ENCODE measurements at places on chromosomes 16 and 17. TPM values are rescaled to one million over a fixed set of nuclear protein-coding genes. Genes with fewer than 3 reads are reported as not detected.

- no peak for DNase-seq
These were observed 269.5 kb upstream of the ZFHX3 start for GRCh38 chr16:73317321-73317857.

DNA sequence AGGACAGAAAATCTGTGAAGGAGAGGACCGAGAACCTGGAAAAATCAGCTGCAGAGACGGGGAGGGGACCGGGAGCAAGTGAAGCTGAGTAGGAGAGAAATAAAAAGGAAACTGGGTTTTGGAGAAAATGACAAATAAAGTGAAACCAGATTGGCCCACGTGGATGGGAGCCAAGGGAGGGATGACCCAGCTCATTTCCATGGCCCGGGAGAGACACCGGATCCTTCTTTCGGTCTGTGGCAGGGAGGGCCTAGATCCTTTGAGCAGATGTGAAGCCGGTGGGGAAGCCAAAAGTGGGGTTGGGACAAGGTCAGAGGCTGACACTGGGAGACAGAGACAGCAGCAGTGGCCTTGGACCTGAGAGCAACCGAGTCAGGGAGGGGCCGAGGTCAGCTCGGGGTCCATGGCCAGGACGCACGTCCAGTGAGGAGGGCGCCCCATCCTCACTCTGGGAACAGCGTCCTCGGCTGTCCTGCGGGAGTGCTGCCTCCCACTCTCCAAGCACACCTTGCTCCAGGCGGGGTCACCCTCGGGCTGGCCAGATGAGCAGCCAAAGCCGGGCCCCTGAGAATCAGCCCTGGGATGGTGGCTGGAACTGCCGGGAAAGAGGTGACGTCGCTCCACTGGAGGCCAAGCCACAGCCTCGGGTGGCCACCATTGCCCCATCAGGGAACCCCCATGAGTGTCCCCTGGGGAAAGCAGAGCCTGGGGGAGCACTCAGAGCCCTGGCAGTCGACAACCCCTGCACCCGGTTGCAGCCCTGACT lies 50.8 kb upstream of the CDR2 start:
- no peak for DNase-seq

DNA sequence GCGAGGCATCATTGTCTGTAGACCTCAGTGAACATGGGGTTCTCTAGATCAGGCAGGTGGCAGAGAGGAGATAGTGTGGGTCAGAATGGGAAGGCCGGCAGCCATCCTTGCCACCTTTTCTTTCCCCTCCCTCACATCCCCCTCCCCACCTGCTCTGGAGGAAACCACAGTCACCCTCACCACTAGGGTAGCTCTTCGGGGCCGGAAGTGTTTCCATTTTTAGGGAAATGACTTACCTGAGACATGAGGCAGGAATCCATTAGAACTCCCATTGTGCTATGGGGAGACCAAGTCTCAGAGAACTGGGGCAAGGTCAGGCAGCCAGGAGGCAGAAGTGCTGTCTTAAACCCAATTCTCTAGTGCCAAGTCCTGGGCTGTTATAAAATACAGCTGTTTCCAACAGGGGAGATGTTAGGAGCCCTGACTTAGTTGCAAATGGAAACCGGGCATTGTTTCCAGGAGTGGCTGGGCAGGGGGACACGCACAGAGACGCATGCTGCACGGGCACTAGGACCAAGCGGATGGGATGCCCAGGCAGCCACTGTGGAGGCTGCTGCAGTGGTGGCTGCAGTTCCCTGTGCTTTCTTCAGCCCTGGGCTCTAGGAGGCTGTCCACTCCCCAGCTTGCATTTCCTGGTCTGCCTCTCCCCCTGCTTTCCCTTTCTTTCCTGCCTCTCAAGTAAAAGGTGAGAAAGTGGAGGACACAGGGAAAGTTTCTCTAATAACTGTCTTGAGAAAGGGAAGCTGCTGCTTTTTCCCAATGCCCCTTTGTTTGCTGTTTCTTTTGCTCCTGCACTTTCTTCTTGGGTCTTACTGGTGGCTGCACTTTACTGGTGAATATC lies 2.8 kb downstream of the HAS3 start:
- no peak for DNase-seq

GRCh38 chr17:50056217-50056960 lies 479 bp downstream of the ITGA3 start:
- DNase-seq: no peak

- no peak for DNase-seq
These were observed 57.2 kb downstream of the NUP88 start for GRCh38 chr17:5362162-5362811.

DNA sequence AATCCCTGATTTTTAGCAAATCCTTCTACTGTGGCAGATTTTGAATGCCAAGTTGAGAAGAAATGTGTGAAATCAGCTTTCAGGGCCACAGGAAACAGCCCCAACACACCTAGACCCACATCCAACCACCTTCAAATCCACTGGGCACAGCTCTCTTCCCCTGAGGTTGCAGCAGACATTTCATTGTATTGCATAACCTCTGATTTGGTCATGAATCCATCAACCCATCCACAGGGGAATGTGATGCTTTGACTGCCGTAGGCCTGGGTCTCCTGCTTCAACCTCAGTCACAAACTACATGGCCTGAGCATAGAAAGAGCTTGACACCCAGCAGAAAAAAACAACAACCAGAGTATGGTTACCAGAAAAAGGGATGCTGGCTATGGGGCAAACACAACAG lies 145.6 kb downstream of the GSG1L start:
- no peak for DNase-seq

Gene HOXB8
- not detected for total RNA-seq

Gene KRT36
- total RNA-seq: not detected

Gene SLC5A2
- total RNA-seq: not detected

Gene MYL11
- total RNA-seq: not detected

Gene KRT12
- not detected for total RNA-seq

GRCh38 chr16:15607700-15608396 lies 35.1 kb downstream of the MARF1 start:
- no peak for DNase-seq

DNA sequence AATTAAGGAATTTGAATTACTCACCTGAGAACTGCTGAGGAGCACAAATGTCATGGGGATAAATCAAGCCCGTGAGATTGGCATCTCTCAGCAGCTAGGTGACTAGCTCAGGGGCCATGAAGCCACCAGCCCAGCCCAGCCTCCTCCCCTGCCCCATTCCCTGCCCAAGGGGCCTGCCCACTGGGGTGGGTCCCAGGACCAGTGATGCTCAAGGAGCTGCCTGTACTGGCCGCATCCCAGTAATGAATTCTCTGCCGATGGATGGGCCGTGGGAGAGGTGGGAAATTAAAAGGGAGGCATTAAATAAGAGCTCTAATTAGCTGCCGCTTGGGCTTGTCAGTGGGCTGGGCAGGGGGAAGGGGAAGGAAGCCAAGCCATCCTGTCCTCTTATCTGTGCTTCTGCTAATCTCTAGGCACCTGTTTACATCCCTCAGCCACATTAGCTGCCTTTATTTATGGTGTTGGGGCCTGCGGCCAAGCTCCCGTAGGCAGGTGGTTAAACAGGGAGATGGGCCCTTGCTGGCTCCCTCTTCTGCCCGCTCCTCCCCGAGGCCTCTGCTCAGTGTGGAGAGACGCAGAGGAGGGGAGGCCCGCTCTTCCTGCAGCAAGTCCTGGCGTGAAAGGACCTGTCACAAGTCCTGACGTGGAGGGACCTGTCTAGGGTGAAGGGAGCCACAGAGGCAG lies 48.8 kb downstream of the PIPOX start:
- DNase-seq: no peak

GRCh38 chr17:78784352-78784751 lies 2.3 kb upstream of the CYTH1 start:
- no peak for DNase-seq

GRCh38 chr17:47179141-47179540 lies 10.0 kb downstream of the CDC27 start:
- DNase-seq: no peak

GRCh38 chr16:57574086-57574485 lies 31.6 kb downstream of the ADGRG5 start:
- peak; percentile 84 for DNase-seq
